ENCODE measurements at places on chromosomes 4 and X.

DNA sequence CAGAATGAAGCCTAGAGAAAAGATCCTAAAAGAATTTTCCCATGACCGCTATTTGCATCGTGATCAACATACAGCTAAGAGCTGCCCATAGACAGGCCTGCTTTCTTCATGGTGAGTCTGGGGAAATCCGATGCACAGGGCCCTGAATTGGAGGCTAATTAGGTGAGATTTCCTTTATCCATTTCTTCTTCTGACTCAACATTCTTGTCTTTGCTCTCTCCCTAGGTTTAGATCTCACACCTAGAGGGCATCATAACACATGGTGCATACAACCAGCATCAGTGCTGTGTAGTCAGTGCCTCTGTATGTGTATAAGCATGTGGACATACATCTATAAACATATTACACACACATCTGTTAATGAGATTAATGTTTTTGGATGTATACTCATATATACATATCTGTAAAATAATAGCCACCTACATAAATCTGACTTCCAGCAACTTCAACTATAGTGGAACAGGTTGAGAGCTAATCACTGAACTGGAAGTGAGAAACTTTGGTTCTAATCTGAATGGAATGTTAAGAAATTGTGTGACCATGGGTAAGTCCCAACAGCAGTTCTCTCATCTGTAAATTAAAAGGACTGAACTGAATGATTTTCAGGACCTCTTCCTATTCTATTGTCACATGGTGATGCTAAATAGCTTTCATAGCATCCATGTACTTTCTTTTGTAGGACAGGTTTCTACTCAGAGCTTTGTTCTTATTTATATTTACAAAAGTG, 17.5 kb downstream of the GATB start:
- no peak for DNase-seq

- DNase-seq: no peak
These were observed 103.8 kb upstream of the CXCL13 start for GRCh38 chr4:77501851-77502250.

DNA sequence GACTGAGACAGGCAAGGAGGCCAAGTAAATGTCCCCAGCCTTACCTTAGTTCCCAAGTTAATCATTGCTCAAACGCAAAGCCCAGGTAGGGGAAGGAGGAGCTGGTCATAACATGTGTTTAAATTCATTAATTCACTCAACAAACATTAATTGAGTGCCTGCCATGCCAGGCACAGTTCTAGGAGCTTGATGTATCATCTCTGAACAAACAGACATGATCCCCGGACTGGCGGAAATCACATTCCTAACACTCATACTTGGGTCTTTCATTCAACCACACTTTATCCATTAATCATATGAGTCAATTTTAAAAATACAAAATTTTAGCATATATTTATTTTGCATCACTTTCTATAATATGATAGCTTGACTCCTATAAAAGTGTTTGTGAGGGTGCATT, 335.3 kb upstream of the NOCT start:
- no peak for DNase-seq

- no peak for DNase-seq
These were observed 428.9 kb upstream of the GNPDA2 start for GRCh38 chr4:45155081-45155777.

GRCh38 chr4:80361329-80361900, 25.9 kb downstream of the CFAP299 start:
- no peak for DNase-seq

DNA sequence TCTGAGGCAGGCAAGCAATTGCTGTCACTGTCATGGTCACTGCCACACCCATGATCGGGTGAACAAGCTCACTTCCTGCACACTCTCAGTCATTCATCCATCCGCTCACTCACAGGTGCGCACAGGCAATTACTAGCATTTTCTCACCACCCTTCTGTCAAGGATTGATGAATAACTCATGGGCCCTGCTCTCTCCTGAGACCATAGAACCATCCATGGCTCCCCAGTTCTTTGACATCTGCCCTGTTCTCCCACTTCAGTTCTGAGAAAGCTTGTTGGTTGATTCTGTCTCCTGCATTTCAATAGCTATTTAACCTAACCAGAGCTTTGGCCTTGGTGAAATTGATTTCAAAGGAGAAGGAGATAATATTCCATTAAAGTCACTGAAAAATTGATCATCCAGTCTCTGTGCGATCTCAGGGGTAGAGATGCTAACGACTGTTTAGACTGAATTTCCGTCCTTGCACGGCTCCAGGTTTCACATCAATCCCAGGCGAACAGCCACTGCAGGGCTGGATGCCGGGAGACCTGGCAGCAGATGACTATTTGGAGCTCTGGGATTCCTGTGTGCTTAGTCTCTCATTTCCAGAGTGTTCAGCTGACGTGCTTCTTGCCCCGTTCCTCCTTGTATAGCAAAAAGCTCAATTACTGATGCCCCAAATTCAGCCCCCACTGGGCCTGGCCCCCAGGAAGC, 36.9 kb upstream of the ADRA2C start:
- DNase-seq: peak; percentile 2

DNA sequence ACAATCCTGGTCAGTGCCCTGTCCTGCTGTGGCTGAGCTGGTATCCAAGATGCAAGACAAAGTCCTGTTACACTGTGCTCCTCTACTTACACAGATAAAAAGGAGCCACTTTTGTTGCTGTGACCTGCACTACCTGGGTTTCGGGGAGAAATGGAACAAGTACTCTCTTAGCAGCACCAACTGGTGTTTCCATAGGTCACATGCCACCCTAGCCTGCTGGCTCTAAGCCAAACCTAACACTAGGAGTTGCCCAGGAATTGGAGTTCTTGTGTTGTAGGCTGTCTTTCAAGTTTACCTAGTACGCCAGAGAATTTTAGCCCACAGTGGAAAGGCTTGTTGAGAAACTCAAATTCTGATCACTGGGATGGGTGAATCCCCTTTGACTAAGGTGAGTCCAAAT, 727.4 kb downstream of the FAM133A start:
- no peak for DNase-seq

- no peak for DNase-seq
These were observed 1094.9 kb upstream of the SLIT2 start for GRCh38 chr4:19156786-19157185.

DNA sequence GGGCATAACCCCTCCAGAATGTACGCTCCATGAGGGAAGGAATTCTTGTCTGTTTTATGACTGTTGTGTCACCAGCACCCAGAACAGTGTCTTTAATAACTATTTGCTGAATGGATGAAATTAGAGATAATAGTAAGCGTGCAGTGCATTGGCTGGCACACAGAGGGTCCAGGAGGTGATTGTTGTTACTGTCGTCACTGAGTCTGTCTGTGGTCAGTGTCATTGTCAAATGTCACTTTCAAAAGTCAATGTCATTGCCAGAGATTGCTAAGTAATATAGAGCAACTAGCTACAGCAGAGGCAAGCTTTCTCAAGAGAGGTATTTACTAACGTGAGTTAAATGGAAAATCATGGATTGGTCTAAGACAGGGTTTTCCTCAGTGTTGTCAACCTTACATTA, 70.7 kb downstream of the ARHGEF38 start:
- DNase-seq: no peak

Data from AG09309 (cell line).